ENCODE measurements at places on chromosomes 1 and 21. TPM values are rescaled to one million over a fixed set of nuclear protein-coding genes. Genes with fewer than 3 reads are reported as not detected.

OR2L5 gene
- polyA plus RNA-seq, result not detected

DNA sequence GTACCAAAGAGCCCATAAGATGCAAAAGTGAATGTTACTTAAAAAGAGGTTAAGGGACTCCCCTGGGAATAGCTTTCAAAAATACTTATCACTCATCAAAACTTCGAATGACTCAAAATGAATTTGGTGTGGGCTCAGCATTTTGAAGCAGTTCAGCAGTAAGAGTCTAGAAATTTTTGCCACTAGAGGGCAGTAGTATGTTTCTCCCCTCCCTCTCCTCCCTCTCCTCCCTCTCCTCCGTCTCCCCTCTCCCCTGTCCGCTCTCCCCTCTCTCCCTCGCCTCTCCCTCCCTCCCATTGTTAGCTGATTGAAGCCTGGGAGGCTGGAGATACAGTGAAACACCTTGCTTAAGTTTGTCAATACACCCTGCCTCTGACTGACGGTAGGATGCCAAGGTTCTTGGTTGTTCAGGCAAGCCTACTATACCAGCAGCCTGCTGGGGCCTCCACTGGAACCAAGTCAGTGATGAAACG is 70.8 kb upstream of the TENT5C start:
- H3K27ac ChIP-seq, result no peak overlapping the region
- H3K27me3 ChIP-seq, result no peaks in the 10 kb centered on the region
- H3K4me1 ChIP-seq, result no peaks in the 10 kb centered on the region
- no peak overlapping the region for H3K4me3 ChIP-seq

GRCh38 chr21:46284077-46284644 is 1.2 kb downstream of the MCM3AP start:
- H3K4me1 ChIP-seq, result peaks cover 12% of the 10 kb centered on the region
- H3K27me3 ChIP-seq, result no peaks in the 10 kb centered on the region
- no peak overlapping the region for H3K4me3 ChIP-seq
- DNase-seq, result no peak

C1orf198 gene
- 67.4 TPM for polyA plus RNA-seq

GRCh38 chr1:17503146-17503545 is 36.4 kb upstream of the ARHGEF10L start:
- H3K27ac ChIP-seq, result no peak overlapping the region
- no peak overlapping the region for H3K4me3 ChIP-seq
- DNase-seq, result no peak
- no peaks in the 10 kb centered on the region for H3K27me3 ChIP-seq
- H3K36me3 ChIP-seq, result no peaks in the 10 kb centered on the region

ROR1 gene
- polyA plus RNA-seq, result 4.5 TPM

HCRTR1 gene
- polyA plus RNA-seq, result not detected

DNA sequence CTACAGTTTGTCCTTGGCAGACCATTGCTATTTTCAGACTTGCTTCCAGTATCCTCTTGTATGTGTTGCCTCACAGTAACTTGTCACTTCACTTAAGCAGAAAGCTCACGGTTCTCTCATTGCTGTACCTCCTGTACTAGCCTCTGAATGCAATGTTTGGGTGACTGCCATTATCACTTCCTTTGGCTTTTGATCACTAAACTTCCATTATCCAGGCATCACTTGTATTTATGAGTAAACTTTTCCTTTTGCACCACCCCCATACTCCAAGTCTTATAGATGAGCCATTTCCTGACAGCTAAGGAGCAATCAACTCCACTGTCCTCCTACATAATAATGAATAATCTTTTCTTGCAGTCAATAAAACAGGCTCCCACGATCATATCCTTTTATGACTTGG is 255.3 kb downstream of the PDE4B start:
- no peak overlapping the region for H3K27ac ChIP-seq
- no peaks in the 10 kb centered on the region for H3K36me3 ChIP-seq
- H3K4me3 ChIP-seq, result no peak overlapping the region
- no peaks in the 10 kb centered on the region for H3K27me3 ChIP-seq
- DNase-seq, result peak; percentile 6

- no peak for DNase-seq
- no peaks in the 10 kb centered on the region for H3K36me3 ChIP-seq
- H3K4me3 ChIP-seq, result no peak overlapping the region
- no peaks in the 10 kb centered on the region for H3K27me3 ChIP-seq
- H3K27ac ChIP-seq, result no peak overlapping the region
These were observed 487.9 kb downstream of the NPHP4 start for GRCh38 chr1:5504364-5504740.

DNA sequence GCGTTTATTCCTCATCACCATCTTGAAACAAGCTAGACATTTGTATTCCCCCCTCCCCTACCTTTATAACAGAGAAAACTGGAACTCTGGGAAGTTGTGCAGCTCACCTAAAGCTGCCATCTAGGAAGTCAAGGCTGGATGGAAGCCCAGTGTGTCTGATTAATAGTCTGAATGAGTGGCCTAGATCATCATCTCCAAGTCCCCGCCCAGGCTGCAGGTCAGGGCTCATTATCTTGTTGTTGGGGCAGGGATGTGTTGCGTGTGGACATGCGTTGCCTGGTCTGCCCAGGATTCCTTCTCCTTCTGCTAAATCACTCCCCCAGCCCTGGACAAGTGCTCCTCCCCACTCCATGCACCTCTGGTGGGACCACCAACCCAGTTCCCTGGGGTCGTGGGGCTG is 14.7 kb upstream of the KAZN start:
- H3K27me3 ChIP-seq, result peaks cover 4% of the 10 kb centered on the region
- no peak overlapping the region for H3K4me3 ChIP-seq
- DNase-seq, result no peak
- H3K27ac ChIP-seq, result no peak overlapping the region
- no peaks in the 10 kb centered on the region for H3K36me3 ChIP-seq
- no peaks in the 10 kb centered on the region for H3K4me1 ChIP-seq

DNA sequence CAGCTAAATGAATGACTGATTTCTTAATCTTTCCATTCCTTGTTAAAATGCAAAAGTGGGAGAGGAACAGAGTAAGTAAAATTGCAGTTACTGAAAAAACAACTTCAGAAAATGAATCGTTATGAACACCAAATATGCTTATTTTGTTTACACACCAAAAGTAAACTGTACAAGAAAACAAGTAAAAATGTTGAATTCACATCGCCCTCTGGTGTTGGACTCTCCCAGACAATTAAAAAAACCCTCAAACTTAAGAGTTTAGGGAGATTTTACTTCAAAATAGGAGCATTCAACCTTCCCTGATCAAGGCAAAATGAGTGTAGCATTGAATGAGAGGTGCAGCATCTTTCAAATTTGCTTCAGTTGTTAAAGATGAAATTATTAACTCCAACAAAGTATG is 19.4 kb upstream of the ESRRG start:
- no peak overlapping the region for H3K4me3 ChIP-seq
- H3K4me1 ChIP-seq, result no peaks in the 10 kb centered on the region
- no peaks in the 10 kb centered on the region for H3K27me3 ChIP-seq

DNA sequence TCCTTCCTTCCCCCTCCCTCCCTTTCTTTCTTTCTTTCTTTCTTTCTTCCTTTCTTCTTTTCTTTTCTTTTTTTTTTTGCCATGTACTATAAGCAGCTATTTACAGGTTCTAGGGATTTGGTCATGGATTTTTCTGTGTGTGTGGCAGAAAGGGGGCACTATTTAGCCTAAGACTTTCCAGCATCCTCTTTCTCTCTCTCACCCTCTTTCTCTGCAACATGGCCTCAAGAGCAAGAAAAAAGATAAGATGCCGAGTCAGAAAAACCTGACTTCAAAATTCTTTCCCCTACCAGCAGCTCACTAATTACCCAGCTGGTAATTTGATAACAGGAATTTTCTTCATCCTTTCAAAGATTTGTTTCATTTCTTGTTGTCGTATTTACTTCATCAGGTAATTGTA is 458.3 kb upstream of the ADAMTS5 start:
- DNase-seq, result no peak
- peaks cover 17% of the 10 kb centered on the region for H3K4me1 ChIP-seq
- no peaks in the 10 kb centered on the region for H3K27me3 ChIP-seq
- no peak overlapping the region for H3K4me3 ChIP-seq
